CD4-positive, alpha-beta T cell treated with Interleukin-6 at 100 ng/mL for 8 hours (primary cell): ENCODE measurements at places on chromosomes 4 and X.

DNA sequence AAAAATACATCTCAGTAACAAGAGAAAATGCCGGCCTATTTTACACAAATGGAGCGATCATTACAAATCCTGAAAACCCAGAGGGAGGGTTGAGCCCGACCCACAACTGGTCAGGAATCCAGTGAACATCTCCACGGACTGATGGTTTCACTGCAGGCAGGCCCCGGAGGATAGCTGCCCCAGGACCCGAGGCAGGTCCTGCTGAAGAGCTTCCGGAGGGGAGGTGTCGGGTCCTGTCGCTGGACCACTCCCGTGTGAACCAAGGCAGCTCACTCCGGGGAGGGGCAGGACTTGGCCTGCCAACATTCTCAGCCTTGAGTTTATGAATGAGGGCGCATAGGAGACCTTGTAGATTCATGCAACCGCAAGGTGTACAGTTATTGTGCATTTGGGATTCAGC is 4.8 kb upstream of the CRMP1 start:
- no peak for DNase-seq

- no peak for DNase-seq
Measured at GRCh38 chr4:42310806-42311205, 86.5 kb upstream of the SHISA3 start.

DNA sequence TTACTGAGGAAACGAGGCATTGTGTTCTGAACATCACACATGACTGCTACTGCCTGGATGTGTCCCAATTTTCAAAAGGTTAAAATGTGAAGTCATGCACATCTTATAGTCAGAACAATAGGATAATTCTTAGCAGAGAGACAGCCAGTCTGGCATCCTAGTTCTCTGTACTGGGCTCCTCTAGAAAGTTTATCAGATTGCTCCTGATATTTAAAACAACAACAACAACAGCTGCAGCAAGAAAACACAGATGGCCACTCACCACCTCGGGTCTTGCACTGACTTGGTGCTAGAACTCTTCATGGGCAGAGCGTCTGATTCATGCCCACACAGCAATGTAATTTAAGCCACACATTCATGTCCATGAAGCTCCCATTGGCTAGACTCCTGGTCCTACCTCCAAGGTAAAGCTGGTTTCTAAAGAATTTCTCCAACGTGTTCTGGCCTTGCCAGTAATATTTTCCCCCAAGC is 33.3 kb upstream of the SLC2A9 start:
- DNase-seq, result no peak

DNA sequence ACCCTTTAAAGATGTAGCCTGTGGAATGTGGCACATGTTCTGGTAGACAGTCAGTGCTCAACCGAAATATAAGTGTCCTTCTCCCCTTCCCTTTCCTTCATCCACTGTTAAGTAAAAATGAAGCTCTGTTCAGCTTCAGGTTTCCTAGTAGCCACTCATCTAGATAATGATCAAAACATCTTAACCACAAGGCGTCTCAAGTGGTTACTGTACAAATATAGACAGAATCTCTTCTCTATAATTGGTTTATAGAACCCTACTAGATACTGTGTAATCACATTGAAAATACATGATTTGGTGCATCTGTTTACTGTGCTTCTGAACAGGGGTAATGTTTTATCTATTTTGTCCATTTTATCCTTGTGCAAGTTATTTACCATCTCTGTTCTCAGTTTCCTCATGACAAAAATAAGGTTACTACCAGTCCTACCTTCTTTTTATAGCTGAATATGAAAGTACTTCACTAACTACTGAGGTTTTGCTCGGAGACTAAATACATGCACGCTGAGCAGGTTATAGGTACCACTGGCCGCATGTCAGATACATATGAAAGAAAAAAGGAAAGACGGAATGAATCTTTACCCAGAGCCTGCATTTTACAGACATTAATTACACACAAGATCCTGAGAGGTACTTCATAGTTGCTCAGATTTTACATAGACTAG is 20.3 kb upstream of the SLC25A4 start:
- DNase-seq, result no peak

- no peak for DNase-seq
Measured at GRCh38 chrX:119512146-119512800, 44.0 kb downstream of the SLC25A5 start.
